ENCODE measurements at places on chromosomes 7 and 10. TPM values are rescaled to one million over a fixed set of nuclear protein-coding genes. Genes with fewer than 3 reads are reported as not detected.

ABCB8 gene
- total RNA-seq: 30.8 TPM

TMEM26 gene
- total RNA-seq: 0.62 TPM

UFSP1 gene
- total RNA-seq: 2.0 TPM

PNLIP gene
- total RNA-seq: 2.3 TPM

MRPL43 gene
- total RNA-seq: 38.9 TPM

ADIRF gene
- 520 TPM for total RNA-seq

SLC26A3 gene
- not detected for total RNA-seq

TMEM236 gene
- 1.7 TPM for total RNA-seq

TBXAS1 gene
- total RNA-seq: 24.5 TPM

CALML3 gene
- total RNA-seq: not detected

CTBP2 gene
- total RNA-seq: 85.7 TPM
